Kidney glomerular epithelial cell (primary cell): ENCODE measurements at places on chromosomes 16 and 17.

DNA sequence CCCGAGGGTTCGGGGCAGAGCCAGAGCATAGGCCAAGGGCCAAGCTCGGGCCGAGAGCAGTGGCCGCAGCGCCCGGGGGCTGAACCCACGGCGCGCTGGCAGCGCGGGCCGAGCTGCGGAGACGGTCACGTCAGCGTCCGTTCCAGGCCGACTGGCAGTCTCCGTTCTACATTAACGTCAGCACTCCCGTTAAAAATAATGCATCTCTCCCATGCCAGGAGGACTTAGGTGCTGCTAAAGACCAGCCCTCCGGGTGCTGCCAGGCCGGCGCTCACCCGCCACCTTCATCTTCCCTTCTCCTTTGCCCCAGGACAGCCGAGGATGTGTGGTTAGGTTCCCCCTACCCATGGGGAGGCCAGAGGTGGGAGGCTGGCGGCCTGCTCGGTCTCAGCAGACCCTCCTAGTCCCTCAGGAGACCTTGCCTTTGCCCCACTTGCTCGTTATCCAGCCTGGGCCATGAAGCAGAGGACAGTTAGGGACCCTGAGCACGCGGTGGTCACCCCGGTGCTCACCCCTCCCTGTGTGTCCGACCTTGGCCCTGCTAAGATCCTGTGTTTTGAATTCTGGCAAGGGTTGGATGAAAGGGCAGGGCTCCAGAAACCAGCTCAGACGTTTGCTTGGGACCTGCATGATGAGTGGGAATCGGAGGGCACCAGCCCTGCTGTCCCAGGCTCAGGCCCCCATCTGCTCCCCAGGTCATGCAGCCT lies 572 bp downstream of the MPG start:
- no peak for DNase-seq

- DNase-seq = no peak
Measured at GRCh38 chr17:80850817-80851216, 140.8 kb upstream of the CHMP6 start.

GRCh38 chr17:69154267-69154666 lies 12.6 kb upstream of the ABCA6 start:
- DNase-seq = no peak

GRCh38 chr17:80477647-80478478 lies 1.5 kb upstream of the NPTX1 start:
- DNase-seq = peak; percentile 6

DNA sequence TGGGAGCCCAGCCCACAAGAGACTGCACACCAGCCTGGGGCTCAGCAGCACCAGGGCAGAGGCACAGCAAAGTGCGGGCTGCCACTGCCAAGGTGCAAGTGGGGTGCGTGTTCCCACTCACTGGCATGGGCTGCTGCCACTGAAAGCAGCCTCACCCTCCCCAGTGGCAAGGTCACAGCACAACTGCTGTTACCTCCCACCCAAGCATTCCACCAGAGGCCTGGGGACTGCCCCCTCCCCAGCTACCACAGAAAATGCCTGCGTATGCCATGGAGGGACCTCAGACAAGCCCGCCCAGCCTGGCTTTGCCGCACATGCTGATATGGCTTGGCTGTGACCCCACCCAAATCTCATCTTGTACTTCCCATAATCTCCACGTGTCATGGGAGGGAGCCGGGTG lies 33.1 kb downstream of the MEAK7 start:
- no peak for DNase-seq

GRCh38 chr16:1691956-1692355 lies 13.9 kb downstream of the JPT2 start:
- peak; percentile 84 for DNase-seq

DNA sequence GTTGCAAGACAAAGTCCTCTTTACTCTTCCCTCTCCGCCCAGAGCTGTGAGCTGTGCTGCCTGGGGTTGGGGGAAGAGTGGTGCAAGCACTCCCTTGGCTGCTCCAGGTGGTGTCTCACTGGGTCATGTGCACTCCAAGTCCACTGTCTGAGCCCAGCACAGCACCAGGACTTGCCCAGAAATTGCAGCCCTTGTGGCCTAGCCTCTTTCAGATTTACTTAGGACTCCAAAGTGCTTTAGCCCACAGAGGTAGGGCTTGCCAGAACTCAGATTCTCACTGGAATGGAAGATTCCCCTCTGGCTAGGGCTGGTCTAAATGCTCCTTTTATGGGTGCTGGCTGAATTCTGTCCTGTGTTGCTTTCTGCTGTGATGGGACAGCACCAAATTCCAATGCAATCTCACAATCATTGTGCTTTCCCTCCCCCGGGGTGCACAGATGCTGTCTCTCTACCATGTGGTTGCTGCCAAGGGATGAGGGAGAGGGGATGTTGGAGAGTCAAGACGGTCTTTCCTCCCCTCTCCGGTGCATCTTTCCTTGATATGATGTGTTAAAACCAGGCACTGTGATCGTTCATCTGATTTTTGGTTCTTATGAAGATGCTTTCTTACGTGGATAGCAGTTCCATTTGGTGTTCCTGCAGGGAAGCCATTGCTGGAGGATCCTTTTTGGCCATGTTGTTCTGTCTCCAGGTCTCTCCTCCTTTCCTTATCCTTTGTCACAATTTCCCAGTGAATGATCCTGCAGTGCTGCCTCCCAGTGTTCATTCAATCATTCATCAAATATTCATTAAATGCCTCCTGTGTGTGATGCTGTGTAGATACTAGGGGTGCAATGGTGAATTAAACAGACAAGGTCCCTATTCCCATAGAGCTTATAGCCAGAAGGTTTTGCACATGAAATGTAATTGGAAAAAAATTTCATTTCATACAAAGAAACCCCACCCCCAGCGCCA lies 216.3 kb downstream of the SPECC1 start:
- no peak for DNase-seq

DNA sequence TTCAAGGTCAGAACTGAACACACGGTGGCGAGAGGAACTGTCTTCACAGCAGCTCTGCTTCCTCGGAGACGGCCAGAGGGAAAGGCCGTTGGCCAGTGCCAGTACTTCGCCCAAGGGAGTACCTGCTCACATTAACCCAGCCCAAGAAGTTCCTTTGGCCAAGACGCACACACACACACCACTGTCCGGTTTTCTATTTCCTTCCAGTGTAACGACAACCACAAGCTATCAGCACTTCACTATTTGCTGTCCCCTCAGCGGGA lies 744 bp upstream of the GGNBP2 start:
- peak; percentile 75 for DNase-seq

- DNase-seq = peak; percentile 54
Measured at GRCh38 chr17:45146890-45147580, 1.2 kb upstream of the HEXIM1 start.

DNA sequence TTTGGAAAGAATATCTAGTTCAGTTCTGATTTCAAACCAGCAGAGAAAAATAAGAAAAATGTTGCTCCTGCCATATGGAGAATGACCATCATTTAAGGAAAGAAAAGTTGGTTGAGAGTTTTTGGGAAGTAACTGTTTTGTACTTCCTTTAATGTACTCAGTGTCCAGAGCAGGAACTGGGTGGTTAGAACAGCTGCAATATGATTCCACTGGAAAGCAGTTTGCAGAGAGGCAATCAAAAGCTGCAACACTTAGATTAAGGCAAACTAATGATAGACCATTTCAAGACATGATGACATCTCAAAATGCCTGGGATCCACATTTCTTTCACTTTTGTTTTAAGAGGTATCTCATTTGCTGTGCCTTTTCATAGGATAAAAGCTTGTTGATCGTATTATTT lies 313.3 kb upstream of the HSBP1 start:
- DNase-seq = no peak

DNA sequence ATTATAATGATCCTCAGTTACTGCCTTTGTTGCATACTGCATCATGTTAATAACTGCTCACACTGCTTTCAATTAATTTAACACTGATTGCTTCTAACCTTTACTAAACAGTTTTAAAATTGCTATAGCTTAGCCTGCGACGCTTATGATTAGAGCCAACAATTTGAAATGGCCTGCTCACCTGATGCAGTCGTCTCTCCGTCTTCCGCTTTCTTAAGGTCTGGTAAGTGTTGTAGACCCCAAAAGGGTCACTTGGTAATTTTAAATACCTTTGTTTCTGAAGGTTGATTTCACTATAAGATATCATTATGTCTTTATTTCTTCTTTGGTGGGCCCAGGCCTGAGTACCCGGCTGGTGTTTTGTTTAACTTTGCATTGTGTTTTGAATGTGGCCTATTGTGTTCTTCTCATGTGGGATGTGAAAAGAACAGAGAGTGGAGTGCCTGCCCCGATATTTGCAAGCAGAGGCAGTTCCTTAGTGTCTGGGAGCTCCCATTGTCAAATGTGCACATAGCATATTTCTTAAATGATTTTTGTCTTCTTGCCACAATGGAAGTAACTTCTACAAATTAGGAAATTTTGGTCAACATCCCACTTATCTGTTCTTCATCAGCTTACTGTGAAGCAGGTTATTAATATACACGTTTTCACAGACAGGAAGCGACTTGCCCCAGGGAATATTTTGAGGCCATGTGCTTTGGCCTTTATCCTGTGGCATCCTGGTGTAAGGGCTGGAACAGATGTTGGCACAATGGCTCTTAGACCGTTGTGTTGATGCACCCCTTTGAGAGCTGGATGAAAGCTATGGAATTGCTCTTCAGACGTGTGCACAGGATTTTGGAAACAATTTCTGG lies 2.9 kb downstream of the PHKB start:
- no peak for DNase-seq
